ENCODE measurements at places on chromosomes 13 and 19. TPM values are rescaled to one million over a fixed set of nuclear protein-coding genes. Genes with fewer than 3 reads are reported as not detected.

The DAND5 gene
- total RNA-seq, result 0.27 TPM

The SCN1B gene
- total RNA-seq, result 0.60 TPM

The LRG1 gene
- 18.1 TPM for total RNA-seq

The LIM2 gene
- not detected for total RNA-seq

The PSG1 gene
- total RNA-seq, result not detected

The KLF2 gene
- 58.4 TPM for total RNA-seq

The TSEN34 gene
- total RNA-seq, result 62.0 TPM

The NKG7 gene
- total RNA-seq, result 3.0 TPM

The RFPL4A gene
- total RNA-seq, result not detected

The CACTIN gene
- 88.4 TPM for total RNA-seq

The ZNF835 gene
- total RNA-seq, result not detected

DNA sequence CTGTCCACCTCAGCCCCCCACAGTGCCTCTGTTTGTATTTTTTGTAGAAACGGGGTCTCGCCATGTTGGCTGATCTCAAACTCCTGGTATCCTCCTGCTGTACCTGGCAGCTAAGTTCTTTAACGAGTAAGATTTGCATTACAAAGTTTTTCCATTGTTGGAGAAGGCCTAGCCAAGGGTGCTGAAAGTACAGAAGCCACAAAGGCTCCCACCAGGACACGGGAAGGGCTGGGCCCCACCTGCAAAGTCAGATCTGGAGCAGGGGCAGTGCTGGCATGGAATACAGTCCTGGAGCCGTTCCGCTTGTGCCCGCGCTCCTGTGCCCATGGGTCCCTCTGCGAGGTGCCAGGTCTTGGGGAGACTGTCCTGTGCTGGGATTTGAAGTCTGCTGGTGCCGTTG lies 12.1 kb downstream of the FZR1 start:
- no peak overlapping the region for H3K4me3 ChIP-seq
- H3K27ac ChIP-seq, result no peak overlapping the region
- DNase-seq, result no peak
- no peaks in the 10 kb centered on the region for H3K4me1 ChIP-seq
- H3K36me3 ChIP-seq, result no peaks in the 10 kb centered on the region

- no peak for DNase-seq
- no peaks in the 10 kb centered on the region for H3K4me1 ChIP-seq
- no peak overlapping the region for H3K4me3 ChIP-seq
- no peak overlapping the region for H3K27ac ChIP-seq
- H3K36me3 ChIP-seq, result no peaks in the 10 kb centered on the region
Observed at GRCh38 chr13:80513196-80513595, 172.3 kb upstream of the SPRY2 start.

DNA sequence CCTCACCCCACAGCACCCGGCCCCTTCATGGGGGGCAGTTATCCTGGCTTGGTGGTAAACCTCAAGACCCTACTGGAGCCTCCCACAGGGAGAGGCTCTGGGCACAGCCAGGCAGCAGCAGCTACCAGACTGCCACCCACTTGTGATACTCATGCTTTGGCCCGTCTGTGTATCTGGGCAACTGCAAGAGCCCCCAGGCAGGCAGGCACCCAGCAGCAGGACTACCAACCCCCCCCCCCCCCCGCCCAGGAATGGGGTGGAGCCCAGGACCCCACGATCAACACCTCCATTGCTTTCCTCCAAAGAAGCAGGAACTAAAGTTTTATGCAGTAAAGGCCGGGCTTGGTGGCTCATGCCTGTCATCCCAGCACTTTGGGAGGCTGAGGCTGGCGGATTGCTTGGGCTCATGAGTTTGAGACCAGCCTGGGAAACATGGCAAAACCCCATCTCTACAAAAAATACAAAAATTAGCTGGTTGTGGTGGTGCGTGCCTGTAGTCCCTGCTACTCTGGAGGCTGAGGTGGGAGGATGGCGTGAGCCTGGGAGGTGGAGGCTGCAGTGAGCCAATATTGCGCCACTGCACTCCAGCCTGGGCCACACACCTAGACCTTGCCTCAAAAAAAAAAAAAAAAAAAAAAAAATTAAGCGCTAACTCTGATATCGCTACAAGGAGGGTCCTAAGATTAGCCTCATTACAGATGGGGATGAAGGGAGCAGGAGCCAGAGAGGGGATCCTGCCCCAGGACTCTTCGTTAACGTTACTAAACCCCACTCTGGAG lies 1.1 kb upstream of the LYL1 start:
- peak overlapping the region; percentile 93 for H3K27ac ChIP-seq
- H3K27me3 ChIP-seq, result no peaks in the 10 kb centered on the region
- no peak for DNase-seq
- no peaks in the 10 kb centered on the region for H3K36me3 ChIP-seq
- no peak overlapping the region for H3K4me3 ChIP-seq

DNA sequence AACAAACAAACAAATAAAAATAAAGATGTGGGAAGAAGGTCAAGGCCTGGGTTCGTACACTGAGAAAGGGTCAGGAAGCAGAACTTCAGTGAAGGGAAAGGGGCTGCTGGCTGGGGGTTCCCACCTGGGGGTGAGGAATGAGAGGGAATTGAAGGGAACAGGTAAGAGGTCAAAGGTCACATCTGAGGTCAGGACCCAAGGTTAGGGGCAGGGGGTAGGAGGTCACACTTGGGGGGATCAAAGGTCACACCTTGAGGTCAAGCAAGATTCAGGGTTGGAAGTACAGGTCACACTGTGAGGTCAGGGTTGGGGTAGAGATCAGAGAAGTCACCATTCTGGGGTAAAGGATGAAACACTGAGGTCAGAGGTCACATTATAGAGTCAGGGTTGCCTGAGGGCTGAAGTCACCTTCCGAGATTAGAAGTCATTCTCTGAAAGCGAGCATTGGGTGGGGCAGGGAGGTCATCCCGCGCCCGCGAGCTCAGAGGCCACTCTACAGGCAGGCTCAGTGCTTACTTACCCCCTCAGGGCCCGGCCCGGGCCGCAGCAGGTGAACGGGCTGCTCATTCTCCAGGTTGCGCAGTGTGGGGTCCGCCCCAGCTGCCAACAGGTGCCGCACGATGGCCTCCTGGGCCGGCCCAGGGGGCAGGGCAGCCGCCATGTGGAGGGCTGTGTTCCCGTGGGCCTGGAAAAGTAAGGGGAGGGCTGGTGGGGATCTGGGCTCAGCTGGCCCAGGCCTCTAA lies 10.8 kb downstream of the NFKBID start:
- no peaks in the 10 kb centered on the region for H3K4me1 ChIP-seq
- H3K36me3 ChIP-seq, result peaks cover 27% of the 10 kb centered on the region
- no peak overlapping the region for H3K27ac ChIP-seq
- no peak overlapping the region for H3K4me3 ChIP-seq

GRCh38 chr13:112975401-112975939 lies 6.5 kb downstream of the MCF2L start:
- H3K27ac ChIP-seq, result no peak overlapping the region
- no peak for DNase-seq
- no peaks in the 10 kb centered on the region for H3K36me3 ChIP-seq
- H3K27me3 ChIP-seq, result peaks cover 11% of the 10 kb centered on the region

DNA sequence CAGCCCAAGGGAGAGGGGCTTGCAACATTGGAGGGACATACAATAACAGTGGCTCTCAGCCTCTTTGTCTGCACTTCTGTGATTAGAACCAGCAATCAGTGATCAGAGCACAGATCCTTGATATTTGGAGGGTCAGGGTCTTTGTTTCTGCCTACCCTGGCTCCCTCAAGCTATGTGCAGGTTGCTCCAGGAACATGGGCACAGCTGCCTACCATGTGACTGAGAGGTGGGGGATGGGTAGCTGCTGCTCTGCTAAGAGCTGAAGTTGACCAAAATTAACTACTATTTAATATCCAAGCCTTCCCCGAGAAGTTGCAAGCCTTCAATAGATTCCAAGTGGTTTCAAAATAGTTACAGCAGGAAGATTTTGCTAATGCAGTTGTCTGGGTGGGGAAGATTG lies 202.6 kb downstream of the ZIC5 start:
- no peak overlapping the region for H3K27ac ChIP-seq
- H3K27me3 ChIP-seq, result no peaks in the 10 kb centered on the region
- H3K36me3 ChIP-seq, result no peaks in the 10 kb centered on the region
- H3K4me1 ChIP-seq, result no peaks in the 10 kb centered on the region

DNA sequence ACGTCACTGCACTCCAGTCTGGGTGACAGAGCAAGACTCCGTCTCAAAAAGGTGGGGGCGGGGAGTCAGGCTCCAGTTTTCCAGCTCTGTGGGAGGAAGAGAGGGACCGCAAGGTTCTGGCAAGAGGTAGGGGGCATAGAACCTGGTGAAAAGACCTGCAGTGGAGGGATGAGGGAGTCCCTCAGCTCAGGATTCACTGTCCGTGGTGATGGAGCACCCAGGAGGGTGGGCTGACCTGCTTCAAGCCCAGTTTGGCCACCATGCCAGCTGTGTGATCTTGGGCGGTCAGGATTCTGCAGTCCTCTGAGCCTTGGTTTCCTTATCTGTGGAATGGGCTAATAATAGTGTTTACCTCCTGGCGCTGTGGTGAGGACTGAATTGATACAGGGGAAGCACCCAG lies 21.2 kb downstream of the SLC8A2 start:
- no peak for DNase-seq
- peaks cover 16% of the 10 kb centered on the region for H3K4me1 ChIP-seq
- H3K4me3 ChIP-seq, result no peak overlapping the region

- DNase-seq, result no peak
- H3K4me3 ChIP-seq, result no peak overlapping the region
- peaks cover 6% of the 10 kb centered on the region for H3K4me1 ChIP-seq
- no peaks in the 10 kb centered on the region for H3K36me3 ChIP-seq
- H3K27me3 ChIP-seq, result no peaks in the 10 kb centered on the region
Observed at GRCh38 chr19:48895226-48895625, 3.3 kb downstream of the TULP2 start.

GRCh38 chr13:48749144-48749543 lies 95.4 kb downstream of the CYSLTR2 start:
- no peaks in the 10 kb centered on the region for H3K36me3 ChIP-seq
- no peaks in the 10 kb centered on the region for H3K27me3 ChIP-seq
- peak overlapping the region; percentile 19 for H3K27ac ChIP-seq
- DNase-seq, result no peak
- no peak overlapping the region for H3K4me3 ChIP-seq
- H3K4me1 ChIP-seq, result peaks cover 6% of the 10 kb centered on the region

- H3K36me3 ChIP-seq, result no peaks in the 10 kb centered on the region
- peak overlapping the region; percentile 27 for H3K4me3 ChIP-seq
- peak; percentile 91 for DNase-seq
- H3K27me3 ChIP-seq, result no peaks in the 10 kb centered on the region
- H3K27ac ChIP-seq, result no peak overlapping the region
- H3K4me1 ChIP-seq, result peaks cover 28% of the 10 kb centered on the region
Observed at GRCh38 chr19:49142866-49143335, 12.3 kb downstream of the HRC start.

- no peaks in the 10 kb centered on the region for H3K27me3 ChIP-seq
- H3K27ac ChIP-seq, result peak overlapping the region; percentile 91
- H3K36me3 ChIP-seq, result no peaks in the 10 kb centered on the region
- no peak for DNase-seq
Observed at GRCh38 chr19:45884682-45885555, 1.0 kb downstream of the IRF2BP1 start.

DNA sequence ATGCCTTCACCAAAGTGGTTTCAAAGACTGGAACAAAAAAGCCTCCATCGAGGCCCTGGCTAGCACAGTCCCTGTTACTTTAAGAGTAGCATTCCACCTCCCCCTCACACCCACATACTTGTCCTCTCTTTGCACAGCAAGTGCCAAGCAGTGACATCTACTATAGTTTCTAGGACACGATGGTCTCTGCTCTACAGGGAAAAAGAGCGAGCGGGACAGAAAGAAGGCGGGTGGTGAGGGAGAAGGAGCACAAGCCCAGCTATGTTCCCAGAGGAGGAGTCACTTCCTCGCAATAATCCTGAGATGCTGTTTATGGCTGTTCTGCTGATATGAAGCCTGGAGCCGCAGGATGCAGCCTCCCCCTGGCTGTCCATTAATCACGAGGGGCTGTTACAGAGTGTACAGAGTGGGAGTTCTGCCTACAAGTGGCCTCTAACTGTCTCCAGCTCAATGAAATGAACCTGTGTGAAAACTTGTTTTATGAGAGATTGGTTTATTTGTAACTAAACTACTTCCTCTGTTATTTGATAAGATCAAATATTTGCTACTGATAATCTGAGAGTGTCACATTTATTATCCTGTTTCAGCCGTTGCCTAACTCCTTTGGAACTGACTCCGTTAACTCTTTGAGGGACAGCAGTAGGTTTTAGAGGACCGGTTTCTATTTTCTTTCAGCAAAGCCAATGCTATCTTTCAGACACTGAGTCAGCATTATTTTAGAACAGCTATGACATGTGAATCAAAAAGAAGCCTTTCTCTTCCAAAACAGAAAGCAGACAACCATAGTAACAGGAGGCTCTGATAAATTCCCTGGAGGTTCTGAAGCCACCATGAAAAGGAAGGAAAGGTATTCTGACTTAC lies 208.0 kb downstream of the SPRY2 start:
- peaks cover 8% of the 10 kb centered on the region for H3K4me1 ChIP-seq
- no peaks in the 10 kb centered on the region for H3K27me3 ChIP-seq
- H3K27ac ChIP-seq, result peak overlapping the region; percentile 74
- no peak overlapping the region for H3K4me3 ChIP-seq

DNA sequence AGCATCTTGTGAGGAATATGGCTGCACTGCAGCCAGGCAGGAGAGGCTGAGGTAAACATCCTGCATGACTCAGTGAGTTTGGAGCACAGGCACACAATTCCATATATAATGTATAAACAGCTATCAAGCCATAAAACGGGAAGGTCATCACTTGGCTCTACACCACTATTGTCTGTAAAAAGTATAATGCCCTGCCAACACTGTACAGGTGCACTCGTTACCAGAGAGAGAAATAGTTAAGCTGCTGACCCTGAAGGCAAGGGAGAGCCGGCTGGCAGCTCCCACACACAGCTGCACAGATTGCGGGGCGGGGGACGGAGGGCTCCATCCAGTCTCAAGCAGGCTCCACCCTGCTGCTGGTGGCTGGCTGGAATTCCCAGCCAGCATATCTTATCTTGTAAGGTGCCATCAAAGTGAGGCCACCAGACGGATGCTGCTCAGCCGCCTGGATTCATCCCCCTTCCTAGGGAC lies 668.1 kb downstream of the SLITRK5 start:
- peak; percentile 51 for DNase-seq
- H3K36me3 ChIP-seq, result no peaks in the 10 kb centered on the region
- no peaks in the 10 kb centered on the region for H3K27me3 ChIP-seq
- no peaks in the 10 kb centered on the region for H3K4me1 ChIP-seq
- no peak overlapping the region for H3K4me3 ChIP-seq

DNA sequence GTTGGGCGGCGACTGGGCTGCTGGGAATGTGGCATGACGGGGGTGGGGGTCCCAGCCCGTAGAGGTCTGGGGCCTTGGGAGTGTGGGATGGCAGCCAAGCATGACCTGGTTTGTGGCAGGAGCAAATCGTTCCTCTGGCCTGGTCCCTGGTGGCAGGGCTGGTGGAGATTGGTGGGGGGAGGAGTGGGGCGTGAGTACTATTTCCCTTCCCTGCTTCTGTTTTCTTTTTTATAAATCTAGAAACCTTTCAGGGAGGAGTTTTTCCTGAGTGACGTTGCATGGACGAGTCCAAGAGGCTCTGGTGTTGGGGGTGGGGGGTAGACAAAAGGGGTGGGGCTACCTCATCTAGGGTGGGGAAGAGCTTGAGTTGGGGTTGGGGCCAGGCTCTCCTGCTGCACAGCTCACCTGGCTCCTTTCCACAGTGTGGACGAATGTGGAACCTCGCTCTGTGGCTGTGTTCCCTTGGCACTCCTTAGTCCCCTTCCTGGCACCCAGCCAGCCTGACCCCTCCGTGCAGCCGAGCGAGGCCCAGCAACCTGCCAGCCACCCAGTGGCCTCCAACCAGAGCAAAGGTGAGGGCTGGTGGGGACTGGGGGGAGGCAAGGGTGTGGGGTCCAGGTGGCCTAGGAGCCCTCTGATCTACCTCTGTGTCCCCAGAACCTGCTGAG lies 15.4 kb upstream of the PRR19 start:
- H3K4me3 ChIP-seq, result no peak overlapping the region
- no peak for DNase-seq
- no peaks in the 10 kb centered on the region for H3K36me3 ChIP-seq
- H3K27ac ChIP-seq, result peak overlapping the region; percentile 80

Measured in transverse colon (tissue), 4 donors.